ENCODE measurements at places on chromosomes 16 and 17.

GRCh38 chr16:990516-991291, 9.1 kb downstream of the SOX8 start:
- no peak for DNase-seq

DNA sequence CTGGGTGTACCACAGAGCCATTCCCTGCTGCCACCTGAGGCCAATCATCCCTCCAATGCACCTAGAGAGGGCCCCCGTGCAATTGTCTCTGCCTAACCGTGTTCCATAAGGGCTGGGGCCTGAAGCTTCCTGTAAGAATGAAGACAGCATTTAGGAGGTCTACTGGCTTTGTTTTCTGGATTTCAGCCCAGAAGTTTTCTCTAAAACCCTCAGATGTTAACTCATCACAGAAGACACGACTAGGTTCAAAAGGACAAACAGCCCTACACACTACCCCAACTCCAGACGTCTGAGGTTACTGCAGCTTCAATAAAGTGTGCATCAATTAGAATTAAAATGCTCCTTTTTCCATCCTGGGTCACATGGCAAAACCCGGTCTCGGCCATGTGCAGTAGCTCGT, 10.8 kb upstream of the DRG2 start:
- DNase-seq: no peak

- DNase-seq: peak; percentile 61
These were observed 5.3 kb downstream of the NEURL4 start for GRCh38 chr17:7323731-7324437.

- DNase-seq: no peak
These were observed 185.7 kb upstream of the IRX5 start for GRCh38 chr16:54744998-54745397.

DNA sequence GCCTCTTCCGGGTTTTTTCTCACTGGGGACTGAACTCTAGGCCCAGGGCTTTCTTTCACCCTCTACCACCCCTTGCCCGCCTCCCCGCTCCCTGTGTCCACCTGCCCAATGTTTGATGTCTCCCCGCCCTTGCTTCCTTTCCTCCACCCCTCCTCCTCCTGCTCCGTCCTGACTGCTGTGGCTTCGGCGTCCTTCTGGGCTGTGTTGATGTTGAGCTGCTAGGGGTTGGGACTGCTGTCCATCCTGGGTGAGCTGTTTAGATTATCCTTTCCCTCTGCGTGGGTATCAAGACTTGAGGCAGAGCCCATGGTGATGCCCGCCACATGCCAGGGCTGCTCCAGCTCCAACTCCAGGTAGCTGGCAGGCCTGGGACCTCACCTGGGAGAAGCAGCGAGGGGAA, 117.5 kb downstream of the CCDC182 start:
- DNase-seq: no peak

GRCh38 chr16:30084816-30085159, 6.9 kb downstream of the TBX6 start:
- DNase-seq: no peak

GRCh38 chr17:3532859-3533142, 24.8 kb downstream of the TRPV3 start:
- no peak for DNase-seq

GRCh38 chr17:28139822-28140221, 97.3 kb downstream of the NLK start:
- no peak for DNase-seq

GRCh38 chr16:85170066-85170491, 57.8 kb upstream of the CIBAR2 start:
- DNase-seq: no peak

DNA sequence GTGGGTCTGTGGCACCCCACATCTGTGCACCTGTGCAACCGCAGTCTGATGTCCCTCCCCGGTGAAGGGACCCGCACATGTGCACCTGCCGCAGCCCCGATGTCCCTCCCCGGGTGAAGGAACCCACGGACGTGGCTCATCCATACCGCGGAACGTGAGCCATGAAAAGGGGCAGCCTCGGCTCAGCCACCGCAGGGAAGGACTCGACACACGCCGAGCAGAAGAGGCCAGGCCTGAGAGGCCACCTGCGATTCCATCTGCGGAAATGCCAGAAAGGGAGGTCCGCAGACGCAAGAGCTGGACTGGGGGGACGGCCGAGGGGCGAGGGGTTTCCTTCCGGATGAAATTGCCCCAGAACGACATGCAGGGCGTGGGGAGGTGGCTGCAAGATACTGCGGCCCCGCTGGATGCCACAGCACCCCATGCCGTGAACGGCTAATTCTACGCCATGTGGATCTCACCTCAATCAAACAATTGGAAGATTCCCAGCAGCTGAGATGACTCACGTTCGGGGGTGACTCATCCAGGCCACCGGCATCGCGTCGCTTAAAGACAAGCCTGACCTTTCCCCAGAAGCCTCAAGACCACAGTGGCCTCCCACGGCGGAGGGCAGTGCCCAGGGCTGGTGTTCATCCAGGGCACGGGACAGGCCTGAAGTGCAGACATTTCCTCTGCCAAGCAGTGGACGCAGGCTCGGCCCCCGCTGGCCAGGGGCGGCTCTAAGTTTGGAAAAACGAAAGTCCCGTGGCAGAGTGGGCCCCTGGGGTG, 21.0 kb downstream of the SOX8 start:
- peak; percentile 66 for DNase-seq

DNA sequence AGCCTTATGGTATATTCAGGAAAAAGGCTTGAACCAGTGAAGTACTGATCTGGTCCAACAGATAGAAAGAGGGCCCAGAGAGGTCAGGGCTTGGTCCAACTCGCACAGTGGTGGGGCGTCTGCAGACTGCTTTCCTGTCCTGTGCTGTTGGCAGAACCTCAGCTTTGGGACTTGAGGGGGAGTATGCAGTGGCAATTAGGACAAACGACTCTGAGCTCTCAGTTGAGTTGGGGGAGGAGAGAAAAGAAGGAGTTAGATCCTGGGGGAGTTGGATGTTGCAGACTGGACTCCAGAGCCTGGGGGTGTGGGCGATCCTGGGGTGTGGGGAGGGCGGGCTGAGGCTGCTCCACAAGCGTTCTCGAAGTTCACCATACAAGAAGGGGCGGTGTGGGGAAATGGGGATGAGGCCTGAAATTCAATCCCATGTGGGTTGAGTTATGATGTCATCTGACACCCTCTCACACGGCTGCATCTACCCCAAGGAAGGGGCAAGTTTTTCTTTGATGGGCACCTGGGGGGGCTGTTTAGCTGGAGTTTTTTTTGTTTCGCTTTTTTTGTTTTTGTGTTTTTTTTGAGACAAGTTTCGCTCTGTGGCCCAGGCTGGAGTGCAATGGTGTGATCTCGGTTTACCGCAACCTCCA, 14.6 kb downstream of the GRB7 start:
- DNase-seq: no peak

- no peak for DNase-seq
These were observed 57.7 kb downstream of the TBC1D16 start for GRCh38 chr17:79977708-79978547.

- no peak for DNase-seq
These were observed 83.3 kb downstream of the C16orf95 start for GRCh38 chr16:87233928-87234327.

DNA sequence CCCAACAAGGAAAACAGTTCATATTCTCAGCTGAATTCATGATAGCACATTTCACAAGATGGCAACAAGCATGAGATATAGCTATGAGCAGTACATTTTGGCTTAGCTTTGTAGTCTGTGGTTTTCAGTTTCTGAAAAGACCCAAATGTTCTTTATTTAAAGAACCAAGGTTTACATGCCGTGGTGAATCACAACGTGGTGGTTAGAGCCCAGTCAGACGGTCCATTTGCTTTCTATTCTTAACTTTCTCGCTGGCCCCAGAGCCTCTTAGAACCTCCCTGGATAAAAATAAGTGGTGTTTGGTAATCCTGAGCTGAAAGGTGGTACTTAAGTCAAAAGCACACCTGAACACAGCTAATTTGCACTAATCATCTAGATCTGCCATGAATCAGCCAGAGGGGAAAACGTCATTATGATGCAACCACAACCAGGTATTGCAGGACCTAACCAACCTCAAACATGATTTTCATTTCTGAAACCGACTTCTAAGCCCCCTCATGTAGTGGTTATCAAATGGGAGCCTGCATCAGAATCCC, 18.6 kb upstream of the HAPSTR1 start:
- no peak for DNase-seq

- DNase-seq: no peak
These were observed 10.4 kb downstream of the ARRB2 start for GRCh38 chr17:4720787-4721186.

- no peak for DNase-seq
These were observed 1.5 kb downstream of the SLC35G3 start for GRCh38 chr17:35192708-35193107.

DNA sequence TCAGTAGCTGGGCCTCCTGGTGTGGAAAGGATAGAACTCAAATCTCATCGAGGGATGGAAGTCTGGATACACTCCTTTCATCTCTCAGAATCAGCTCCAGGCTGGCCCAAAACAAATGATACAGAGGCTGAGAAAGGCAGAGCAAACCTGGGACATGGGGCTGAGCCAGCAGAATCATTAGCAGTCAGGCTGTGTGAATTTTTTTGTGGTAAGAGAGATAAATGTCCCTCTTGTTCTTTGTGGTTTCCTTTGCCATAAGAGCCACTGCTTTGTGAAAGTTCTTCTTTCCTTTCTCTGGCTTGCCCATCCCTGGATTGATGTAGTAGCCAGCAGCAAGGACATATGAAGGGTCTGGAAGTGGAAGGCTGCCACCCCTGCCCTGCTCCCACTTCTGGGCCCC, 146.2 kb downstream of the CDH13 start:
- DNase-seq: no peak

Data from CD4-positive, alpha-beta T cell treated with Interleukin-6 at 100 ng/mL for 8 hours (primary cell).